Fibroblast of villous mesenchyme (primary cell): ENCODE measurements at places on chromosomes 2 and 18. TPM values are rescaled to one million over a fixed set of nuclear protein-coding genes. Genes with fewer than 3 reads are reported as not detected.
A peak's percentile ranks its signal among the peaks of the same experiment; 100 is the strongest.

TMEM178A gene
- total RNA-seq = 0.43 and 1.3 TPM in 2 replicates

LIMS3 gene
- 5.8 and 14.2 TPM in 2 replicates for total RNA-seq

DNA sequence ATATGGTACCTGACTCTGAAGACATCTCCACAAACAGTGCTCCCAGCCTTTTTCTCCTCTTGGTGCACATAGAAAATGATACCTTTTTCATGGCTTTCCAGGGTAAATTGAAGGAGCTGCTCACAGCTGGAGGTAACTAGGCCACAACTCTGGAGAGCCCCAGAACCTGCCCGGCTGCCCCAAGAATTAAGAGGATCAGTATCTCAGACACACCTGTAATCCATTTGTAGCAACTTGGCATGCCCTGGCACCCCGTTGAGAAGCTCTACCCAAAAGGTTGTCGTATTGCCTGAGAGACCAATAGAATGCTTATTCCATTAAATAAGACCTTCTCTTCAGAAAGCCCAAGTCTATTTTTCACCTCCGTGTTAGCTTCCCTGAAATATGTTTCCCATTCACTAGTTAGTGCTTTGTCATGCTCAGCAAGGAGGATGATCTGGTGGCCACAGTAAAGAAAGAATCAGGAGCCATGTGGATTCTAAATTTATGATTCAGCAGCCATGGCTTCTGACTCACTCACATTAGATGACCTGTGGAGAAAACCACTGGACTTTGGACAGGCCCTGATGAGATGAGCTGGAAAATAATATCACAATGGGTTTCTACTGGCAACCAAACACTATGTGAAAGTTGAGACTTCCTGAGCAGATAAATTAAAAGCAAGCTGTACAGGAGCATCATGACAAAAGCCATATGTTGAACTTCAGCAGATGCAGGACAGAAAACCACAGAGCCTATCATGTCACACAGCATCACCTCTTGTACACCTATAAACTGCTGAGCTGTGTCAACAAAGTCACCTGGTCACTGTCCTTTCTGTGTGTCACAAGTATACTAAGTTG lies 253.3 kb upstream of the OSR1 start:
- peak; percentile 93 for DNase-seq

DNA sequence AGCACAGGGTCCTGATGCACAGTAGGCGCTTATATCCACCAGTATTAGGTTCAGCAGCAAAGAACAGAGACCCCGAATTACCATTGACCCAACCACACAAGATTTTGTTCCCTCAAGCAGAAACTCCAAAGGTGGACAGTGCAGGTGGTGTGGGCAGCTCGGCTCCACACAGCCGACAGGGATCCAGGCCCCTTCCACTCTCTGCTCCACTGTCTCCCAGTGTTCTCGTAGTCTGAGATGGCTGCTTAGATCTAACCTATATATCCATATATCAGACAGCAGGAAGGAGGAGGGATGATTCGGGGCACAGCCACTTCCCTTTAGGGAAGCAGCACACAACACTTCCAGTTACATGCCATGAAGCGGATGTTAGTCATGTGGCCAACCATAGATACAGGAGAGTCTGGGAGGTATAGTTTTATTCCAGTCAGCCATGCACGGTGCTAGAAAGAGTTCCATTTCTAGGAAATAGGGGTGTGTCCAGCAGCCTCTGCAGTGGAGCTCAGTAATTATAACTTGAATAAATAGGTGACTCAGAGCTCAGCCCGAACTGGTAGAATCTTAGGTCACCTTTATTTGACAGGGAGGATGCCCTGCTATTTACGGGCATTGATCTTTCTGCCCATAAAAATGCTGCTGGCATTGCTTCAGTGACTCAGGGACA lies 158.9 kb downstream of the TWIST2 start:
- no peak for DNase-seq
